Heart left ventricle (tissue), 16 donors: ENCODE measurements at places on chromosomes 2 and 18. TPM values are rescaled to one million over a fixed set of nuclear protein-coding genes. Genes with fewer than 3 reads are reported as not detected.

GPR17 gene
- polyA plus RNA-seq, result 8.0 TPM

CCDC148 gene
- not detected for polyA plus RNA-seq

GRCh38 chr2:9539531-9539930 lies 16.1 kb downstream of the ADAM17 start:
- DNase-seq, result no peak

DNA sequence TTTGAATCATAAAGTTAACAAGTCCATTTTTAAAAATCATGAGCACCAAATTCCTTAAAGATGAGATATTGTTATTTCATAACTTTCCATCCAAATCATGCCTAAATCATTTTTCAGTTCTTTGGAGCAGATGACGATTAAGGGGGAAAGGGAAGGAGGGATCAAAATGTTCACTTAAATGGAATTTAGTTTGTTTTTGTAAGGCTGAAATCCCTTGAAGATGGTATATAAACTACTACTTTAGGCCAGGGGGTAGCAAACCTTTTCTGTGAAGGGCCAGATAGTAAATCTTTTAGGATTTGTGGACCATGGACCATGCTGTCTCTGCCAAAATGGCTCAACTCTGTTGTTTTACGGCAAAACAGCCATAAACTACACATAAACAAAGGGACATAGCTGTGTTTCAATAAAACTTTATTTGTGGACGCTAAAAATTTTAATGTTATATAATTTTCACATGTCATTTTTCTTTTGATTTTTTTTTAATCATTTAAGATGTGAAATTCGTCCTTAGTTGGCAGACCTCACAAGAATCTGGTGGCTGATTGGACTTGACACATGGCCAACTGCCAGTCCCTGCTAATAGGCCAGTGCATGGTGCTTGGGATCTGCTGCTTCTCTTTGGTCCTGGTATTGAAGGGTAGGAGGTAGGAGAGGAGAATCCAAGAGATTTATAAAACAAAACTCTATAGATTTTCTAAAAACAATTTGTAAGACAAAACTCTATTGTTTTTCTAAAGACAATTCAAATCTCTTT lies 52.0 kb upstream of the RTN4 start:
- DNase-seq, result no peak

GRCh38 chr2:53315149-53315548 lies 452.5 kb upstream of the CHAC2 start:
- DNase-seq, result no peak

SP5 gene
- polyA plus RNA-seq, result 0.23 TPM

MSTN gene
- 0.08 TPM for polyA plus RNA-seq

DNA sequence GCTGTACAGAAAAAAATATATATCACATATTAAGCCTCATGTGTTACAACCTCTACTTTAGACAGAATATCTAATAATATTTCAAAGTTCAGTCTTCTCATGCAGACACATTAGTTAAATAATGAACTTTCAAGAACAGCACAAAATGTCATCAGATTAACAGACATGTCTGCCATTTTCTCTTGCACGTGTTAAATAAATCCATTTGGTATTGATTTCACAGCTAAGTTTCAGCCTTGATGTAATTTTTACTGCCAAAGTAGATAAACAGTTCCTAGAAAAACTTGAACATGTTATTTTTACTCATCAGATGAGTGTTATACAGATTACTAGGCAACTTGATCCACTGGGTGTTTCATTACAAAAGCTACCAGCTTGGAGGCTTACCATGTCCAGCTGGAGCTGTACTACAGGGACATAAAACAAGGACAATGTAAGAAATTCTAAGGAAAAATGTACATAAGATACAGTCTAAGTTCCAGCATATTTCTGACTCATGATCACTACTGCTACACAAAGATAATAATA lies 290.7 kb upstream of the DDX18 start:
- no peak for DNase-seq

- DNase-seq, result peak; percentile 40
Measured at GRCh38 chr2:191678437-191679100, 633 bp downstream of the NABP1 start.

DNA sequence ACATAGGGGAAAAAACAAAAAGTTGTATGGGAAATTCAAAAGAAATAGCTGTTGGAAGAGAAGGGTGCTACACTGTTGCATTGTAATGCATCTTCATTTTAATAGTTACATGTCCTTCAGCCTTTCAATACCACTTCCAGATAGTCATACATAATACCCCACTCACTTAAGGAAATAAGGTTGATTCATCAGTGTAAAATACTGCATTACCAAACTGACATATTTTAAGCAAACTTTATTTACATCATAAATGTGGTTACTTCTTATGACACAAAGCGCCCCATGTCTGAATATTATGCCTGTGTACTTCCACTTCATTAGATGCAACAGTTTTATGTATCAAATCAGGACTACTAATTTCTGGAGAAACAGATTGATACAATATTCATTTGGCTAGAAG lies 4.5 kb downstream of the RBMS1 start:
- no peak for DNase-seq

FAM110C gene
- 1.6 TPM for polyA plus RNA-seq

DNA sequence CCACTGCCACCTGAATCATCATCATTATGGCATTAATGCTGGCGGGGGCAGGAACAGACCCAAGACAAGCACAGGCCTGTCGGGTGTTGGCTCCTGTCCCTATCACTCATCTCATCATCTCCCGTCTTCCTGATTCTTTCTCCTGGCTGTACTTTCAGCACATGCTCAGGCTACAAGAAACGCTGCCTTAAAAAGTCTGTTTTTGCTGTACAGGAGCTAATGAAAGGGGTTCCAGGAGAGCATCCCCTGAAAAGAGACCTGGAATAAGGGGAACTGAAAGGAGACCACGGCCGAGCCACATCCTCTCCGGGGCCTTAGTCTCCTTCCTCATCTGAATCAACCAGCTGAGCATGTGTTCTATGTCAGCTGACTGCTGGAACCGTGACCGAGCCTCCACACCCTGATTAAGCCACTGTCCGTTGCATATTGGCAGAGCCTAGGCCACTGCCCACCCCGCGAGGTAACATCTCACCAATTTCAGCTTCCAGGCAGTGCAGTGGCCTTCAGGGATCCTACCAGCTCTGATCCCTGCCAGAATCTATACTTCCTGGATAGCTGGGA lies 62.6 kb downstream of the DNMT3A start:
- peak; percentile 81 for DNase-seq

ARHGAP25 gene
- 2.9 TPM for polyA plus RNA-seq

DNA sequence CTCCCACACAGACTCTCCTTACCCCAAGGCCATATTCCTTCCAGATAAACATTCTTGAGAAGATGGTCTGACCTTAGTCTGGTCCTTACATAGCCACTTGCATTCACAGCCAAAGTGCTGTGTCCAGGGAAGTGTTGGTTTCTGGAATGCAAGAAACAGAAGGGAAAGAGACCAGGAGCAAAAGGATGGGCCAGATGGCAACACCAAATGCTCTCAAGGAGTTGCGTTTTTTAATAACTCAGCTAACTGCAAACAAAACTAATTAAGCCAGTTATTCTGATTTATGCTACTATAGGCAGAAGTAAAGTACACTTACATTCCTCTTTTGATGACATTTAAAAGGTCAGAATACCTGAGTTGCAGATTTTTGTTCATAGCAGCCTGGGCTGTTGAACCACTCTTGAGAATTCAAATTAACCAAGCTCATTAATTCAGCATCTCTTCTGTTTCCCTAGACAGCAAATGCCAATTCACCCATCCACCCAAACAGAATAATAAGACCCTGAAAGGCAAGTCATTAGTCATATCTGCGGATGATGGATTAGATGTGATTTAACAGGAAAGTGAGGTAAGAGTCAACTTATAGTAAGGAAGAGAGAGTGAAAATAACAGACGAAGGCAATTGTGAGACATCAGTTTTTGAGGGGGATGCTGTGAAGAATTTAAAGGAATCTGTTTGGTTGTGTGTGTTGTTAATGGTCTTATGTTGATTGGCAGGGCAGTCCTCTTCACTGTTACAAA lies 18.8 kb downstream of the CCDC85A start:
- no peak for DNase-seq

BBS5 gene
- 9.0 TPM for polyA plus RNA-seq
